ENCODE measurements at places on chromosomes 5 and 9. TPM values are rescaled to one million over a fixed set of nuclear protein-coding genes. Genes with fewer than 3 reads are reported as not detected.

The ANKRD18B gene
- not detected for total RNA-seq

The WHRN gene
- total RNA-seq = 3.8 TPM

The ARID3C gene
- total RNA-seq = not detected

The MYOT gene
- total RNA-seq = 4.0 TPM

The OLFM1 gene
- total RNA-seq = 63.0 TPM

The KIAA0825 gene
- 3.7 TPM for total RNA-seq

DNA sequence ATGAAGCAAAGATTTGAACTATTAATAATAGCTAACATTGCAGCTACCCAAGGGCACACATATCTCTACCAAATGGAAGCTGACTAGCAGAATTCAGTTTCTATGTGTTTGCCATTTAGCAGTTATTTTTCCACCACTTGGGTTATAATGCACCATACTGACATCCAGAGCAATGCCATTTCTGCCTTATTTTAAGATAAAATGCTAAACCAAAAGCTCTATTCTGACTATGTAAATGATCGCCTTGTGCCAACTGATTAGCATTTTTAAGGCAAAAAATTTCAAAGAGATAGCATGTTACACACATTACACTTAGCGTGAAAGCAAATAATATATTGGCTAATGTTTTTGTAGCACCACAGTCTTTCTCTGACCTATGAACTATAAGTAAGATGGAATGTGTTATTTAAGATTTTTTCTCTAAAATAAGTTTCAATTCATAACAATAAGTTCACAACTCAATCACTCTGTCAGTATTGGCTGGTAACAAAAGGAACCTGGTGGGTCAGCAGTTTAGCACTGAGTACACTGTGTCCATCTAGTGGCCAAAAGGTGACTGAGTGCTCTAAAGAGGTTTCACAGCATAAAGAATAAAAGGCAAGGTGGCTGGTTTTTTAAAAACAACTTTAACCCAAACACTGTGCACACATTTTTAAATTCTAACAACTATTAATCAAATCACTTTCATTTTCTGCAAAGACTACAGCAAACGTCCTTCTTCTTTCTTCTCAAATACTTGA is 443.5 kb downstream of the PDE4D start:
- no peaks in the 10 kb centered on the region for H3K36me3 ChIP-seq
- H3K27me3 ChIP-seq = no peaks in the 10 kb centered on the region
- H3K27ac ChIP-seq = no peak overlapping the region
- H3K4me3 ChIP-seq = no peak overlapping the region
- no peak for DNase-seq

DNA sequence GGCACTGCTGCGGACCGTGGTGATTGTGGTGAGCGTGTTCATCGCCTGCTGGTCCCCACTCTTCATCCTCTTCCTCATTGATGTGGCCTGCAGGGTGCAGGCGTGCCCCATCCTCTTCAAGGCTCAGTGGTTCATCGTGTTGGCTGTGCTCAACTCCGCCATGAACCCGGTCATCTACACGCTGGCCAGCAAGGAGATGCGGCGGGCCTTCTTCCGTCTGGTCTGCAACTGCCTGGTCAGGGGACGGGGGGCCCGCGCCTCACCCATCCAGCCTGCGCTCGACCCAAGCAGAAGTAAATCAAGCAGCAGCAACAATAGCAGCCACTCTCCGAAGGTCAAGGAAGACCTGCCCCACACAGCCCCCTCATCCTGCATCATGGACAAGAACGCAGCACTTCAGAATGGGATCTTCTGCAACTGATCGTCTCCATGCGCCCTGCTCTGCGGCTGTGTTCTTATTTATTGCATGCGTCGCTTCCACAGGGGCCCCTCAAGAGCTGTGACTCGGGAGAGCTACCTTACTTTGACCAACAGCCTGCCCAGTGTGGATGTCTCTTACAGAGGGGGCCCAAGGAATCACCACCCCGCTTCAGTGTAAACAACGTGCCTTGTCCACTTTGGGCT is 10.8 kb downstream of the S1PR3 start:
- H3K27ac ChIP-seq = no peak overlapping the region
- no peaks in the 10 kb centered on the region for H3K27me3 ChIP-seq
- H3K36me3 ChIP-seq = peaks cover 6% of the 10 kb centered on the region
- no peaks in the 10 kb centered on the region for H3K4me1 ChIP-seq

DNA sequence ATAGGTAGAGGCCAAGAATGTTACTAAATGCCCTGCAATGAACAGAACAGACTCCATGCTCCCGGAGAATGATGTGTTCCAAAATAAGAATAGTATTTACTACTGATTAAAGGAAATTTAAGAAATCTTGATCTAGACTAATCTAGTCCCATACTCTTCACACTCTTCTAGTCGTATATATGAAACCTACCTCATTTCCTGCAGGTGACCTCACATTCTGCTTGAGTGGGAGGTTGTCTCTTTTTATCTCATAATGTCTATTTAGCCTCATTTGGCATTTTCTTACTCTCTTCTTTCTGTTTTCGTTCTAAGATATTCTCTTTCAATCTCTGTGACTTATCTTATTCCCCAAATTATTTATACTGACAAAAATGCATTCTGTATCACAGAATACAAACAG is 9.2 kb upstream of the SHOC1 start:
- H3K36me3 ChIP-seq = no peaks in the 10 kb centered on the region
- H3K4me3 ChIP-seq = no peak overlapping the region
- no peaks in the 10 kb centered on the region for H3K4me1 ChIP-seq
- DNase-seq = no peak
- no peaks in the 10 kb centered on the region for H3K27me3 ChIP-seq

GRCh38 chr9:121987314-121987713 is 105.8 kb downstream of the TTLL11 start:
- H3K36me3 ChIP-seq = no peaks in the 10 kb centered on the region
- H3K27me3 ChIP-seq = no peaks in the 10 kb centered on the region
- H3K4me3 ChIP-seq = no peak overlapping the region
- H3K27ac ChIP-seq = no peak overlapping the region
- H3K4me1 ChIP-seq = no peaks in the 10 kb centered on the region

DNA sequence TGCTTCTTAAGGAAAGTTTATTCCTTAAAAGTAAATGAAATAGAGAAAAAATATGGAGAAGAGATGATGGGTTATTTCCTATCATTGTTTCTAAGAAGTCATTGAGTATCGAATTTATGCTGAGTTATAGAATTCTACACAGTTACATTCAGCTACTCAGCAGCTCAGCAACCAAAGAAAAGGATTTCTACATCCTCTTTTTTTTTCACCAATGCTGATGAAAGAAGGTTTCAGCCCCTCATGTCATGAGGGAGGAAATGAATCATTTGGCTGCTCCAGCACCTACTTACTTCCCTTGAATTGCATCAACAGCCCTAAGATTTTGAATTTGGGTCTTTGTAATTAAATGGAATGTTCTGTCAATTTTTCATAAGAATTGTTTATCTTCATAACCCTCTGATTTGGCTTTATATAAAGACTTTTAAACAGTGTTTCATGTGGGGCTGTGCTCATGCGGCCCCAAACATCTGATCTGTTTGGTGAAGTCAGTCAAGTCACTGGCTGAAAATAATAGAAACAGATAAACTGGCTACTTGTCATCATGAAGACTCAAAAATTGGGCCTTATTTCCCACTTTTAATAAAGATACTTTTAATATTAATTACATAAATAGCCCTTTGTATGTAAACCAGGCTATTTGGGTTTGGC is 18.5 kb upstream of the SNX2 start:
- DNase-seq = no peak
- H3K4me1 ChIP-seq = no peaks in the 10 kb centered on the region
- H3K27ac ChIP-seq = no peak overlapping the region
- H3K4me3 ChIP-seq = no peak overlapping the region
- H3K36me3 ChIP-seq = no peaks in the 10 kb centered on the region

DNA sequence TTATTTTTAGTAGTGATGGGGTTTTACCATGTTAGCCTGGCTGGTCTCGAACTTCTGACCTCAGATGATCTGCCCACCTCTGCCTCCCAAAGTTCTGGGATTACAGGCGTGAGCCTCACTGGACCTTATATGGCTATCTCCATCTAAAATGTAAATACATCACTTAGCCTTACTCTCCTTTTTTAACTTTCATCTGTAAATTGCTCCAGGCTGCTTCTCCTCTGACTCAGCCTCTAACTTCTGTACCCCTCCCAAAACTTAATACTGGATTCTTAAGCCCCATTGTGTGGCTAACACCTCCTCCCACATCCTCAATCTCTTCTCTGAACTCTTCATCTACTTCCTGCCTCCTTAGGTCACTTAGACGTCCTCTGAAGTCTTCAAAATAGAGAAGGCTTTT is 4.0 kb downstream of the SNX30 start:
- H3K4me1 ChIP-seq = no peaks in the 10 kb centered on the region
- no peaks in the 10 kb centered on the region for H3K36me3 ChIP-seq
- DNase-seq = no peak
- H3K4me3 ChIP-seq = no peak overlapping the region
- no peaks in the 10 kb centered on the region for H3K27me3 ChIP-seq
- H3K27ac ChIP-seq = peak overlapping the region; percentile 19

- H3K27ac ChIP-seq = no peak overlapping the region
- H3K4me3 ChIP-seq = no peak overlapping the region
- H3K27me3 ChIP-seq = no peaks in the 10 kb centered on the region
- peaks cover 6% of the 10 kb centered on the region for H3K4me1 ChIP-seq
- H3K36me3 ChIP-seq = no peaks in the 10 kb centered on the region
These were observed 54.5 kb upstream of the FST start for GRCh38 chr5:53425687-53426511.

GRCh38 chr5:168312606-168313295 is 21.3 kb downstream of the WWC1 start:
- H3K36me3 ChIP-seq = no peaks in the 10 kb centered on the region
- no peak overlapping the region for H3K4me3 ChIP-seq
- no peaks in the 10 kb centered on the region for H3K4me1 ChIP-seq
- H3K27ac ChIP-seq = no peak overlapping the region
- no peak for DNase-seq
- H3K27me3 ChIP-seq = no peaks in the 10 kb centered on the region

DNA sequence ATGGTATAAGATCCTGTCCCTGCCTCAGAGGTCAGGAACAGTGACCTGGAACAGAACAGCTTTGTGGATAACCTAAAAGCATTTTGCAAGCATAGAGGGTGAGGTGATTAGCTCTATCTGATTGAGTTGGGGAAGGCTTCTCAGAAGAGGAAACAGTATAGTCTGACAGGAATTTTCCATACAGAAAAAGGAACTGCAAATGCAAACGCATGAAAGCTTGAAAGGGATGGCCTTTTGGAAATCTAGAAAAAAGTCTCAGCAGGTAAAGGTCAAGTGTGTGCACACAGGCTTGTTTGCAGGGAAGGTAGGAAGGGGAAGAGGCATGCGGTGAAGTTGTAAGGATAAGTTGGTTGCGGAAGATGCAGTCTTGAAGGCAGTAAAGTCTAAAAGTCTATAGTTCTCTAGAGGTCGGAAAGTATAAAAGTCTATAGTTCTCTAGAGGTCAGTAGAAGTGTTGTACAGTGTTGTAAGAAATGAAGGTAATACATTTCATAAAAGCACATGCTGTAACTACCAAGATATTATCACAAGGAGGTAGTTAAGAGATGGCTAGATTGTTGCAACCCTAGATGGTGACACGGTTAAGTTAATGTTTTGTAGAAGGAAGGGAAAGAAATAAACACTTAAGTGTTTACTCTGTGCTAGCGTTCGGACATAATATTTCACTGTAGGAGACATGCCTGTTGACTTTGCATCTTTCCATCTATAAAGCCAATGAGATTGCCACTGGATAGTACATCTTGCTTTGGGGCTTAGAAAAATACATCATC is 16.7 kb upstream of the HSPB3 start:
- peaks cover 2% of the 10 kb centered on the region for H3K4me1 ChIP-seq
- no peak overlapping the region for H3K27ac ChIP-seq
- H3K4me3 ChIP-seq = no peak overlapping the region
- H3K27me3 ChIP-seq = no peaks in the 10 kb centered on the region

DNA sequence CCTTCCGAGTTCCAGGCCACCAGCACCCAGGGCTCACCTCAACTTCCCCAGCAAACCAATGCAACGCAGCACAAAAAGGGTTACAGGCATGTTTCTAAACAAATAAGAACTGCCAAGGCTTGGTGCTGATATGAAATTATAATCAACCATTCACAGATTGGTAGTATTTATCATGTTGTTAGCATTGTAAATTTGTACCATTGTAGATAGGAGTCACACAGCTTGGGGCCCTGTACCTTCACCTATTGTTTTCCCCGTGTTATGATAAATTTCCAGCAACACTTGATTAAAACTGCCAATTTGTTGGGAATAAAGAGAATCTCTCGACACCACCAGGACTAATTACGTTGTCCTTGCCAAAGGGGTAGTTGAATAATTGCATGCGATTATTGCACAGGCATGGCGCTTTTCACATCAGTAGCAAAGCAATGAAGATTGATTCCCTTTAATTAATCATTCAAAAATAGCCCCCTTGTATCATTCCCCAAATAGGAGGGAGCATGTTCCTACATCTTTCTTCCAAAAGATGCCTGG is 454.1 kb downstream of the ZNF608 start:
- no peaks in the 10 kb centered on the region for H3K36me3 ChIP-seq
- no peak for DNase-seq
- H3K27ac ChIP-seq = no peak overlapping the region
- H3K4me3 ChIP-seq = no peak overlapping the region
